IMR-90 (cell line): ENCODE measurements at places on chromosomes 1 and 21. TPM values are rescaled to one million over a fixed set of nuclear protein-coding genes. Genes with fewer than 3 reads are reported as not detected.
A peak's percentile ranks its signal among the peaks of the same experiment; 100 is the strongest.

CSF3R gene
- total RNA-seq: not detected in 2 replicates

IFFO2 gene
- 13.6 and 14.5 TPM in 2 replicates for total RNA-seq

ACOT11 gene
- total RNA-seq: 2.5 TPM in 2 replicates

FNDC10 gene
- 0.28 and 0.36 TPM in 2 replicates for total RNA-seq

DNA sequence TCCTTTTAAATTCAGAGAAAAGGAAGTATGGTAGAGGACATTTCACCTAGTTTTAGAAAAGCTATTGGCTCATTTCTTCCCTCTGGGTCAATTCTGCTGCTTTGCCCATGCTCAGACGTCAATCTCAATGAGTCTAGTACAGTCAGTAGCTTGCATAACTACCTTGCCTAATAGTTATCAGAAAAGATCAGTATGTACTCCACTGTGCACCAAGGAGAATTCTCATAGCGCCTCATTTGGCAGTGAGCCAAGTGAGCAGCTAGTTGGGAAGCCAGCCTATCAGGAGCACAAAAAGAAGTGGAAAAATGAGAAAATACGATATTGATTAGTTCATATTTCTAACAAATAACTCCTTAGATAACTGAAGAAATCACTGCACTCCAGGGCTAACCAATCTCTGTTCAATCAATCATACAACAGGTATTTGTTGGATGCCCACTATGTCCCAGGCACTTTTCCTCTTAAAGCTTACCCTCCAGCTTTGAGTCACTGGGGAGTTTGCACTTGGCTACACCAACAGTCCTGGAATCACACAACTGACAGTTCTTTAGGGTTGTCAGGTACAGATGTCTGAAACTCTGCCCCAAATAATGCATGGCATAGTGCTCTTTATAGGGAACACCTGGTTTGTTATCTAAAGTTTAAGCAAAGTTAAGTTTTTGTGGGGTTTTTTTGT lies 50.2 kb downstream of the PRDX6 start:
- DNase-seq: no peak

DNA sequence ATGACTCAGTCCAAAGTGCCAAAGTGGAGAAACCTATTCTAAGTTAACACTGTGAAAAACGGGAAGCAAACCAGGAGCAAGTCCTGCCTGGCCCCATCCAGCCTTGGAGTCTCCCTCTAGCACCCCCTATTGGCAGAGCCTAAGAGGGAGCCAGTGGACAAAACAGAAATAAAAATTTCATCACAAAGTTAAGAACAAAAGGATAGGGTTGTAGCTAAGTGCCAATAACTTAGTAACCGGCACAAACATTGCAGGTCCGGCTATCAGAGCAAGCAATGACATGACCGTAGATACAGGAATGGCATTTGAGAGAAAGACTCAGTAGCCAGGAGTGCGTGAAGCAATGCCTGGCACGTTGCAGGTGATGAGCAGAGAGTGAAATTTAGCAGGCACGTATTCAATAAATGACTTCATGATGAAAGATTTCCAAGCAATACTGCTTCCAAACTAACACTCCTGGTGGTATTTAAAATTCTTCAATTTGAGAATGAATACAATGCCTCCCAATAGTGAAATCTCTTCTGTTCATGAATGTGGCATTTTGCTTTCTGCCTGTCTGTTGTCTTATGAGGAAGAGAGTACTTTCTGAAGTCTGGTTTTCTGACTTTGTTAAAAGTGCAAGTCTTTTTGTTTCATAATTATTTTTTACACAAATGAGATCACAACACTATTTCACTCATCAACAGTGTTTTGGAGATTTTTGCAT lies 391.0 kb downstream of the OMA1 start:
- no peak for DNase-seq

DNA sequence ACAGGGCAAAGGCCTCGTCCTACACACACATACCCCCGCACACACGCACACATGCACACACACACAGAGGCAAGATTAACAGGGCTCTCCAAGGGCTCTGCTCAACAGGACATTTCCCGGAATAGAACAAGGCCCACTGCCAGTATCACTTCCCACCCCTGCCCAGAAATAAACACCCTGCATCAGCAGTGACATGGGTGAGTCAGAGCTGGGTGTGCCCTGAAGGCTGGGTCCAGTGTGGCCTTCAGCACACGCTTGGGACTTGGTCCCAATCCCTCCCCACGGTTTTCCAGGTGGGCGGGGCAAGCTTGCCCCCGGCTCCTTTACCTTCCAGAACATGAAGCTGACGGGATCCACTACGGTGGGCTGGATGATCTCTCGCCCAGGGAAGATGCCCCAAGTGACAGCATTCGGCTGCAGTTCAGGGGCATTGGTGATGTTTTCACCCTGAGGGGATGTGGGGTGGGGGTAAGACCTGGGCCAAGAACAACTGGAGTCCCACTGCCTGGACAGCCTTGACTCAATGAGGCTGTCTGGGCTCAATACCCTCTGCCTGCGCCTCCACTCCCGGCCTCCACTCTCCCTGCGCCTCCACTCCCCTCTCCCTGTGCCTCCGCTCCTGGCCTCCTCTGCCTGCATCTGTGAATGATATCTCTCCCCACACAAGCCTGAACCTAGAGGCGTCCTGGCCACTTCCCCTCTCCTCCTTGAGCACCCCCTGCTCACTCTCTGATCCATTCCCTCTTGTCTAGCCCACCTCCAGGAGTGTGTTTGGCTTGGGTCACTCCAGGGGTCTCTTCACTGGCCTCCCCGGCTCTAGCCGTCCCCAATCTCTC lies 14.7 kb downstream of the MTHFR start:
- peak; percentile 95 for DNase-seq

DNA sequence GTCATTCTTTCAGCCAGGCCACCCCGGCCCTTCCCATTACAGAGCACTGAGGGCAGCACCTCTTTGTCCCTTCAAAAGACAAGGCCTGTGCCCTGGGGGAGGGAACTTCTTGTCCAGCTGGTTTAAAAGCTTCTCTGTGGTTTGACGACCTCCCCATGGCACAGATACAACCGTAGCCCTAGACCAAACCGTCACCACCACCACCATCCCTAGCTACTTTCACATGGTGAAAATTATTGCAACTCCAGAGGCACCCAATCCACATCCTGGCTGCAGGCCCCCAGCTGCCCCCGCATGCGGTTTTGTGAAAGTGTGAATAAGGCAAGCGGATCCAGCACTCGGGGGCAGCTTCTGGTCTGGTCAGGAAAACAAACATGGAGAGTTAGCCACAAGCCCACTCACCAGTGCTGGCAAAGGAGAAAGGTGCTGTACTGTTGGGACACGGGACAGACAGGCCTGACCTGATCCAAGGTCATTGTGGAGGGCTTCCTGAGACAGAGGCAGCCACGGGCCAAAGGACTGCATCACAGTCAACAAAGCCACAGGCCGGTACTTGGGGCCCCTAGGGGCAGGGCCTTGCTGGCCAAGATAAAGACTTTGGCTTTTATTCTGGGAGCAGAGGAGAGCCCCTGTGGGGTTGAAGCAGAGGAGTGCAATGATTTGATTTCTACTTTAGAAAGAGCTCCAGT lies 31.2 kb downstream of the CDCA8 start:
- no peak for DNase-seq

GRCh38 chr1:110012100-110012780 lies 22.2 kb upstream of the STRIP1 start:
- no peak for DNase-seq

- DNase-seq: peak; percentile 72
Measured at GRCh38 chr21:33047231-33047630, 21.5 kb downstream of the OLIG2 start.

DNA sequence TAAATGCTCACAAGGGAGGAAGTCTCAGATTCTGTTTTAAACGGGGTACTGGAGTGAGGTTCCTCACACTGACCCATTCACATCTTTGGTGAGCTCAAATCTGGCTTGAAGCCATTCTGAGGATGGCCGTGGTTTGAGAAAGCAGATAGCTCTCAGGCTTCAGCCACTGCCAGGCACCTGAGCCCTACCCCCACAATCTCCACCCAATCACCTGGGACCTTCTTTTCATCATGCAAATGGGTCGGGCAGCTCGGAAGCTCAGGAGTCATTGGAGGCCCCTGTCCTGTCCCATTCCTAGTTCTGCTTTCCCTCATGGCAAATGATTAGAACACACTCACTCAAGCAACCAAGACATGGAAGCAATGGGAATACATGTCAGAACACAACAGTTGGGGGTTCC lies 141.4 kb upstream of the ETS2 start:
- no peak for DNase-seq

GRCh38 chr1:27666791-27667254 lies 5.2 kb downstream of the IFI6 start:
- no peak for DNase-seq

DNA sequence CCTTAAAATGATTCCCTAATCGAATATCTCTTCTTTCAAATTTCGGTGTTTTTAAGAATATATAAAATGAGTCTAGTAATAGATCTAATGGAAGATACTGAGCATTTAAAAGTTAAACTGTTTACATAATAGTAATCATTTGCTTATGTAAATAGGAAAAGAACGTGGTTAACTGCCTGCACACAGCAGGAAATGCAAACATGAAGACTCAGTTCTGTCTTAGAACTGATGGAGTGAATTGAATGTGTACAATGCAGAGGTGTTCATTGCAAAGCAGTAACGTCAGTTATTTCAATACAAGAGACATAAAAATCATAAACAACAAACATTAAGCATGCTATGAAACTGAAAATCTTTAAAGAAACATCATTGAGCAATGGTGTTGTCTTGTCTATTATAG lies 359.4 kb upstream of the ADAMTS5 start:
- DNase-seq: no peak

DNA sequence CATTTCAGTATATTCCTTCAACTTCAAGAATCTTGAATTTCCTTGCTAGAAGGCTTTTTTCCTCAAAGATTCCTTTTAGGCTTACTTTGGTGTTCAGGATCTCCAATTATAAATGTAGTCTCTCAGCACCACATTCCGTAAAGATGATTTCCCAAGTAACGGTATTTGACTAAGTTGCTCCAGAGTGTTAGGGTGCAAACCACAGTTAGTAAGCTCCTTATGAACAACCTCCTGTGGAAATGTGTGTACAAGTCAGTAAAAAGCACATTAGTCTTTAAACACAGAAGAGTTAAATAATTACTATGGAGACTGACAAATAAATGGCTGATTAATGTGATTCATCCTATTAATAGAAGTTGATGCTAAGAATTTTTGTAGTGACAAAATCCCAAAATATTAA lies 10.3 kb downstream of the DONSON start:
- peak; percentile 76 for DNase-seq

DNA sequence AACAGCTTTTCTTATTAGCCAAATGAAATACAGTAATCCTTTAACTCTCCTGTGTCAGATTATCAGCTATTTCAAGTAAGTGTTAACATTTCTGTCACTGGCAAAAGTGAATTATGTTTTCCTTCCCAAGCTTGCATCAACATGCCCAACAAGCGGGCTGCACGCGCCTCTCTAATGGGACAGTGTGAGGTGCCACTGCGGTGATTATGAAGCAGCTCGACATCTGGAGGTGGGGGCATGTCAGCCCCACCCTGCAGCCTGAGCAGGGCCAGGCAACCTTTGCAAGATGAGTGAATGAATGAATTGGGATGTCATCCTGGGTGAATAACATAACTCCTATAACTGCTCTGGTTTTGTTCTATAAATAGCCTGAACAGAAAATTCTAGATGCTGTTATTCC lies 301.4 kb downstream of the ZNF326 start:
- DNase-seq: no peak

DNA sequence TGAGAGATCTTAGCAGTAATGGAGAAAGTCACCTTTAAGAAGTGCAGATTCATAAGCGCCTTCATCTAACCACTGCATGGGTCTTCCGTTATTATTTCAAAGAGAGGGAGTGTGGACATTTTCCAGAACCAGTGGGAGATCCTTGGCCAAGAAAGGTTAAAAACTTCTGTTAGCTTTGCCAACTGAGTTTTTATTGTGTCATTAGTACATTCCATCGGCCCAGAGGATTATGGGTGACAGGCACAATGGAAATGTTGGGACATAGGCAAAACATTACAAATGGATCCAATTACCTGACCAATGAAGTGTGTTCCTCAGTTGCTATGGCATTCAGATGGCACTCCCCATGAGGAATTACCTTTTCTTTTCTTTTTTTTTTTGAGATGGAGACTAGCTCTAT lies 115.5 kb downstream of the PPIAL4G start:
- DNase-seq: no peak

DNA sequence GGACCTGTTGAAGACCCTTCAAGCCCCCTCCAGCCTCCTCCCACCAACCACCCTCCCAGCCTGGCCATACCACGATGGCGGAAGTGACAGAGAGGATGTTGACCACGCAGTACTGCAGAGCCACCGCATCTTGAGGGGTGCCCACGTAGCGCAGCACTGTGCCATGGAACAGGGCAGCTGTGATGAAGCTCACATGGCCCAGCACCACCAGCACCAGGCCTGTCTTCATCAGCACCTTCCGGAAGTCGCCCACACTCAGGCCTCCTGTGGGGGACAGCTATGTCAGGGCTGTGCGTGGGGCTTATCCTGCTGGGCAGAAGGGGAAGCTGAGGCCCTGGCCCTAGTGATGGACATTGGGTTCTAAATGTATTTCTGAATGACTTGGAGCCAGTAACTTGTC lies 3.1 kb downstream of the TMEM54 start:
- DNase-seq: no peak

DNA sequence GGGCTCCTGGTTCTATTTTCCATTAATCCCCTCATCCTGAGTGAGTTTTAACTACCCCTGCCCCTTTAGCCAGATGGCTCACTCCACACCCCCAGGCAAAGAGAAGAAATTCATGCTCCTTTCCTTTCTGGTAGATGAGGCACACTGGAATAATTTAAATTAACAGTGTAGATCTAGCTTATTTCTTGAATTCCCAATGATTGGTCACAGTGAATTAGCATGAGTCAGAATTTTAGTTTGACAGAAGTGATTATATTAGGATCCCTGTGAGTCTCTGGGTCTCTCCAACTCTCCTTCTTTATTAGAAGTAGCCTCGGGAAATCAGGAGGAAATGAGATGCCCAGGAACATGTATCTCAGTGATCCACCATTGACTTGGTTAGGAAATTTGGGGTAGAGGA lies 103.1 kb upstream of the KAZN start:
- no peak for DNase-seq

DNA sequence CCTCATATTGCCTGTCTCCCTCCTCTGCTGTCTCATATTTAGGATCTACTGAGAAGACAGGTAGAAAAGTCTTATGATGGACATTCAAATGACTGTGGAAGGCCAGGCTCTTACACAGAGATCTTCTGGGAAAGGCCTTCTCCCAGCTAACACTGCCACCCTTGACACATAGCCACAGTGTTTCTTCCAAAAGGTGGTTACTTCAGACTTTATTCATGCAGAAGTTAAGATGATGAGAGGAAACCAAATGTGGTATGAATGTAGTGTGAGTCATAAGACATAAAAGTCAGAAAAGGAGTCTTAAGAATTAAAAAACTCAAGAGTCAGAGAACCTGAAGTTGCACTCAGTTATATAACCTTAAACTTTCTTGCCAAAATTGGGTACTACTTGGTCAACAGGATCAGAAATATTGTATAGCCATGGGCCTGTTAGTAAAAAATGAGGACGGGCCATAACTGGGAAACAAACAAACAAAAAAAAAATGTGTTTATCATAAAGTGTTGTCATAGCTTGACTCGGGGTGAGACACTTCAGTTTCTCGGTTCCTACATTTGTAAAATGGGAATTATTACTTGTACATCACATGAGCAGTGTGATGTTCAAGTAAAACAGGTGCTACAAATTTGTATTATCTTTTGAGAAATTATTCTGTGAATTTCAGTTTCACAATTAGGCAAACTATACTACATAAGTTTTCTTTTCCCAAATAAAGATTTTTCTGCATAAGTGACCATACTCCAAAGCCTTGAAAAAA lies 1.2 kb upstream of the DENND1B start:
- DNase-seq: peak; percentile 93

- DNase-seq: peak; percentile 43
Measured at GRCh38 chr1:23111600-23112535, 56.8 kb downstream of the LUZP1 start.
